ENCODE measurements at places on chromosomes 4 and X.

GRCh38 chr4:6395466-6396228 lies 76.8 kb downstream of the PPP2R2C start:
- DNase-seq, result no peak

DNA sequence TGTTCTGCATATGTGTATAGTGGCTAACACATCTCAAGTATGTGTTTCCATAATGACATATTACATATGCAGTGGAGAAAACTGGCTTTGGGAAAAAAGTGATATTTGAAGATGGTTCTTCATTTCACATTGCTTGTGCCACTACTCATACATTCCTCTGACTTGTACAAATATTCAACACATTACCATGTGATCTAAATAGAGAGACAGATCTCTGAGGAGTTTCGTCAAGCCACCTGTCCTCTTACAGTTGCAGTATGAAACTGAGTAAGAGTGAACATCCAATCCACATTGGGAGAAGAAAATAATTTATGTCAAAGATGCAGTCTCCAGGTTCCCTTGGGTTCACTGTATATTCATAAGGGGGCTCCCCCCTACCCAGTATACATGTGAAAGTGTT lies 123.9 kb downstream of the KDR start:
- no peak for DNase-seq

DNA sequence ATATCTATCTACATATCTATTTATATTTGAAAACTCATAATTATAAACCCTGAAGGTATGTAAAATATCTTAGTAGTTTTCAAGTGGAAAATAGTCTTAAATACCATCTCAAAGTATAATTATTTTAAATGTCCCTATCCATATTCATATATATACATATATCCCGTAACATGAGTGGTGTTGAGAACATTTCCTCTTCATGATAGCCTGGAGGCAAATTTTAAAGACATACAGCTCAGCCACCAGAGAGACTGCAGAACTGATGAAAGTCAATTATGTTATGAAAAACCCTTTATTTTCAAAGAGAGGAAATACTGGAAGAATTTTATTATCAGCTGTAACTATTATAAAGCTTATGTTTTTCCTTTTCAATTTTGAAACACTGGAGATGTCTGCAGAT lies 1806.7 kb upstream of the PCDH7 start:
- no peak for DNase-seq

DNA sequence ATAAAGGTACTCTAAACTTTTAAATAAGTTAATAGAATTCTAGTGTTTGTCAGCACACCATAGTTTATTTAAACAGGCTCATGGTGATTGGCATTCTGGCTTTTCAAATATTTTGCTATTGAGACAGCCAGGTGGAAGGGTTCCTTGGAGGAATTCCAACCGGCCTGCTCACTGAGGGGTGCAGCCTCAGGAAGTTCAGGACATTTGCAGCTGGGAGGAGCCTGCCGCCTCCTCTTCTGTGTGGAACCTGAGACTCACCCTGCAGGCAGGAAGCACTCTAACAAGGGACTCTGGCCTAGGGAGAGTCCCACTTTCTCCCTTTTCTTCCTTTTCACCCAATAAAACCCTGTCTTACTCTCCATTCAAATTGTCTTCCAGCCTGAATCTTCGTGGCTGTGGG lies 1328.0 kb downstream of the FSTL5 start:
- DNase-seq, result no peak

GRCh38 chrX:47611489-47611888 lies 8.2 kb downstream of the SYN1 start:
- no peak for DNase-seq

All from HFF-Myc (cell line).